Activated CD4-positive, CD25-positive, alpha-beta regulatory T cell treated with anti-CD3 and anti-CD28 coated beads, Interleukin-2, amount 50 U/mL, for 24 hours (primary cell): ENCODE measurements at places on chromosomes 4 and X.

GRCh38 chrX:135295238-135295943 lies 13.9 kb upstream of the ETDC start:
- peak; percentile 95 for ATAC-seq

DNA sequence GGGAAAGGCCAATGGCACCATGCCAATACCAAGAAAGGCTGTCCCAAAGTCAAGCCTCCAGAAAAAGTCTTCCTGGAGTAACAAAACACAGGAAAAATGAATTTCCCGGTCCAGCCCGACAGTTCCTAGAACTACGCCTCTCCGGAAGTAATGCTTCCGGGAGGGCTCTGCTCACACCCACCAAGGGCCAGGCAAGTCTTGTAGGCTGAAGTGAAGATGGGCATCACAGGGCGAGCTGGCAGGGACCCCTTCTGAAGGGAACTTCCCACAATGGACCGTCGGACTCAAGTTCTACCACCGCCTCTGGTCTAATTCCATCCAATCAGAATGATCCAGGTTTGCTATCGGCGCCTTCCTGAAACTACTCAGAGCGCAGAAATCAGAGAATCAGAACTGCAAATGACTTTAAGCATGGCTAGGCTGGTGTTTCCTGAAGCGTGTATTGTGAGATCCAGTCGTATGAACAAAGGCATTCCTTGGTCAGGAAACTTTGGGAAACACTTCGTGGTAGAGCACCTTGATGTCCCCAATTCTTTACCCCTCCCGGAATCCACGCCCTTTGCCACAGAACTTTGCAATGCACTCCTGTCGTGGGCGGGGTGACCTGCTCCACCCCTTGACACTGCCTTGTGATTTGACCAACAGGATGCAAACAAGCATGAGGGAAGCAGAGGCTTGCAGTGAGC lies 127.8 kb downstream of the BCOR start:
- ATAC-seq = no peak

DNA sequence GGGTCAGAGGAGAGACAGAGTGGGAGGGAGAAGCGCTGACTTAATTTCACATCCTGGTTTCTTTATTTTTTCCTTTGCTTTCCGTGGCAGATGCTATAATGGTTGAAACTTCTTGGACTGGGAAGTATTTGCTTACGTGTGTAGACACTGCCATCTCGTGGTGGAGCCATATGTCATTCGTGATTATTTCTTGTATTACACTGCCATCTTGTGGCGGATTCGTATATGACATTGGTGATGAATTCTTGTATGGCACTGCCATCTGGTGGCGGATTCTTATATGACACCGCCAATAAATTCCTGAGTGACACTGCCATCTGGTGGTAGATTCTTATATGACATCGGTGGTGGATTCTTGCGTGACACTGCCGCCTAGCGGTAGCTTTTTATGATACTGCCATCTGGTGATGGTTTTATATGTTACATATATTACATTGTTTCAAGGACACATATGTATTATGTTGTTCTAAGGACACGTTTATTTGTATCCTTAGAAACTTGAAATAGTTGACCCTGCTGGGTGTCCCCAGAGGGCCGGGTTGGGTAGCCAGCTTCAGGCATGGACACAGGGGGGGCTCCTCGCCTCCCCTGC lies 37.3 kb upstream of the CLCN4 start:
- ATAC-seq = peak; percentile 71

DNA sequence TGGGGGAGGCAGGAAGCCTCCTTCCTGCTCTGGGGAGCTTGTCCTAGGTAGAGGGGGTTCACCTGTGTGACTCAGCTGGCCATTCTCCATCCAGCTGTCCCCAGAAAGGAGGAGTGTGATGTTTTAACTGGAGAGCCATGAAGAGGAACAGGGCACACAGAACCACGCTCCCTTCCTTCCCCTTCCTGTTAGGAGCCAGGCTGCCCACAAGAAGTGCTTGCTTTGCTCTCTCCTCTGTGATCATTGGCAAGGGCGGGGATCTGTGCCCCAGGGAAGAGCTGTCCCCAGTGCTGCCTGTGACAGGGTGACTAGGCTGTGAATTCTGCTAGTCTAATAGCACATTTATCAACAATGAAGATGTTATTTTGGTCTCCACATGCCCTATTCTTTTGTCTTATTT lies 169.6 kb upstream of the GATB start:
- no peak for ATAC-seq

DNA sequence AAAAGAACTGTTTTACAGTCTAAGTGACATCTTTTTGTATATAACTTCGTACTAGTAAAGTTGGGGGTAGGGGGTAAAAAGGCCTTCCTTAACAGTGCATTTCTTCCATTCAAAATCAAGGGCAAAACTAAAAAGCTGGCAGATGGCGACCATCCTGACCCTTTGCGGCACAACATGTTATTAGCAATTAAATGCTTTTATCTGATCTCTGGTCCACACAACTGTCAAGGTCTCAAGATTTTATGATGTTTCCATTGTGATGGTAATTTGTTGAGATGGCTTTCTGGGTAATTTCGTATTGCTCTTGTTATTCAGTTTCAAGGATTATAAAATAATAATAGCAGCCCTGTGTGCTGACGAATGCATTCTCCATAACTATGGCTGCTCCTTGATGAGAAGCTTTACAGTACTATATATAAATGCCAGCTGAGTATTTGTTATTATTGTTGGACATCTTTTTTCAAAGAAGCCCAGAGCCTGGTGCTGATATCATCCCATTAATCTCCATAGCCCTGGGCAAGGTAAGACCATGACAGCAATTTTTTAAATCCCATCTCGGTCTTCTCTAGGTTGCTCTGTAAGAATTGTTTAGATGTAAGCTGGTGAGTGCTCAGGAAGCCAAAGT lies 89.5 kb downstream of the CBR4 start:
- ATAC-seq = no peak

- no peak for ATAC-seq
These were observed 55.2 kb downstream of the TRIML1 start for GRCh38 chr4:188194421-188194820.

- no peak for ATAC-seq
These were observed 1720.2 kb downstream of the PCDH7 start for GRCh38 chr4:32440391-32440790.

- ATAC-seq = no peak
These were observed 107.4 kb downstream of the CT47B1 start for GRCh38 chrX:120768254-120768653.

GRCh38 chr4:67019686-67020437 lies 525.4 kb downstream of the CENPC start:
- ATAC-seq = no peak

DNA sequence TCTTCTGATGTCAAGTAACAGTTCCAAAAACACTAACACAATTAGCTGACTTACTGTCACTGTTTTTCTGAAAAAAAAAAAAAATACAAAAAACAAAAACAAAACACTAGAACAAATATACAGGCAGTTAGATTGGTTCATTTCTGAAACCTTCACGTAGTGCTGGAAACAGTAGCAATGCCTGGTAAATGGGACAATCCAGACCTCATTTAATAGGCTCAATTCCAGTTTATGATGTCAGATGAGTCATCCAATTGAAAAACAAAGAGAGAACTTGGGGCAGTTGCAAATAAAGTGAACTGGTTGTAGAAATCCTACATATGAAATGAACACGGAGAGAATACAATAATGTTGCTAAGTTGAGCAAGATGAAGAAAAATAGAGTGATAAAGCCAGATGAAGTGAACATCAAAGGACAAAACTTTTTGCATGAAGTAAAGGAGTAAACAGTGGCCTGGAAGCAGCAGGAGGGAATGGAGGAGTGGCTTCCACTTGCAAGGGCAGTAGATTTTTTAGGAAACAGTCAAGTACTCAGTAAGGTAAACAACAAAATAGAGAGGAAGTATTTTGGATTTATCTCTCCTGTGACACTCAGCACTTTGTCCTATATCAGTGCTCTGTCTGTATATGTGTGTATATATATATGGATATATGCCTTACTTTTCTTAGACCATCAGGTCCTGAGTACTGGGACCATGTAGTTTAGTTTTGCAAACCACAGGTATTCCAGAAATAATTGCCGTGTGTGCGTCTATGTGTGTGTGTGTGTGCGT lies 39.3 kb upstream of the MAGEA10 start:
- no peak for ATAC-seq

GRCh38 chr4:111712093-111712677 lies 433.1 kb upstream of the FAM241A start:
- no peak for ATAC-seq

DNA sequence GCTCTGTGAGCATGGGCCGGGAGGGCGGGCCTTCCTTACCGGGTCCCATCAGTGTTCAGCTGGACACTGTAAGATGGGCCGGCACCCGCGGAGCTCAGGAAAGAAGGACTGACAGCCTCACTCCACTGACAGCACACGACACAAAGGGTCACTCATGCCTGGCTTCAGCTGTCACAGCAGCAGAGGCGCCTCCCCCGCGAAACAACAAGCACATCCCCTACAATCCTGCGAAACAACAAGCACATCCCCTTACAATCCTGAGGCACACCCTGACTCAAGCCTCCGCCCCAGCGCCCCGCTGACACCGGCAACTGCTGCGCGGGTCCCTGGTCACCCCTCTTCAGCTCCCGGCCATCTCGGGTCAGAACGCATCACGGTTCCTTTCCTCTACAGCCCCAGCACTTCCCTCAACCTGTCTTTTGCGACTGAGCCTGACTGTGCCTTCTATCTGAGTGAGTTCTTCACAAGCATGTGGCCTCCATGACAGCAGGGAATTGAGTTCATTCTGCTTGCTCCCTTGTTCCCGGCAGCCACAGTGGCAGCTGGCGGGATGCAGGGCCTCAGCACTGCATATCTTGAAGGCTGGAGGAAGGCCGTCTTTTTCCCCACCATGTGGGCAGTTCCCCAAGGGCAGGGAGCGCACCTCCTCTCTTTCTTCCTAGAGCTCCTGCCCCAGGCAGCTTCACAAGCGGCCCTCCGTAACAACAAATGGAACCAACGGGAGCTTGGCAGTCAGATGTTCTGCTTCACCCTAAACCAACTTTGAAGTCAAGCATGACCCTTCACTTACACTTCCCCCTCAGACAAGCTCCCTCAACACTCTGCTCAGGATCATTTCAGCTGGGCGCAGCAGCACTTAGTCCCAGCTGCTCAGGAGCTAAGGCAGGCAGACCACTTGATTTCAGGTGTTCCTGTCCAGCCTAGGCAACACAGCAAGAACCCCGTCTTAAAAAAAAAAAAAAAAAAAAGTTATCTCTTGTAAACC lies 39.6 kb downstream of the SCD5 start:
- no peak for ATAC-seq

DNA sequence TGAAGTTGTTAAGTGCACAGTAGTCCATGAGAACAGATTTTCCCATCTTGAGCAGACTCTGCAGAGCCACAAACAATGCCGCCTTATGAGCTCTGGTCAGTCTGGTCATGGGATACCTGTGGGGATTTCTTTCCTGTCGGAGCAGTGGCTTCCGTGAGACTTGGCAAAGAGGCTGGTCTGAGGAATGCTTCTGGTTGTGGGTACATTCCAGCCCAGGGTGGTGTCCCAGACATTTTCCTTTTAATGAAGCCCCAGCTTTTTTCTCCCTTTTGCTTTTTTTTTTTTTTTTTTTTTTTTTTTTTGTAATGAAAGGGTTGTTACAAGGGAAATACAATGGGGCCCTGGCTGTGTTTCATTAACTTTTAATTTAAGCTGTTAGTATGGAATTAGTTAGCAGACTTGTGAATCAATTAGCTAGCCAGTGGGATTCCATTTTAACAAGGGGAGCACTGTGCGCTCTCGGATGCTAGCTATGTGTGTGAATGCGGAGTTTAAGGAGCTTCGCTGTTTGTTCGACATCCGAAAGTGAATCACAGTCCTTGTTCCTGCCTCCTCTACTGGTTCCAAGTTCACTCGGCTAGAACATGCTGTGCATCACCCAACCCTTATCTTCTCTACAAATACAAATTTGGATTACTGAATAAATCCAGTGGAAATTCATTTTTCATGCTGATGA lies 225.1 kb downstream of the CBR4 start:
- ATAC-seq = no peak

GRCh38 chrX:19256986-19257385 lies 86.7 kb upstream of the PDHA1 start:
- ATAC-seq = no peak

- ATAC-seq = no peak
These were observed 18.0 kb downstream of the CCDC149 start for GRCh38 chr4:24894846-24895245.

DNA sequence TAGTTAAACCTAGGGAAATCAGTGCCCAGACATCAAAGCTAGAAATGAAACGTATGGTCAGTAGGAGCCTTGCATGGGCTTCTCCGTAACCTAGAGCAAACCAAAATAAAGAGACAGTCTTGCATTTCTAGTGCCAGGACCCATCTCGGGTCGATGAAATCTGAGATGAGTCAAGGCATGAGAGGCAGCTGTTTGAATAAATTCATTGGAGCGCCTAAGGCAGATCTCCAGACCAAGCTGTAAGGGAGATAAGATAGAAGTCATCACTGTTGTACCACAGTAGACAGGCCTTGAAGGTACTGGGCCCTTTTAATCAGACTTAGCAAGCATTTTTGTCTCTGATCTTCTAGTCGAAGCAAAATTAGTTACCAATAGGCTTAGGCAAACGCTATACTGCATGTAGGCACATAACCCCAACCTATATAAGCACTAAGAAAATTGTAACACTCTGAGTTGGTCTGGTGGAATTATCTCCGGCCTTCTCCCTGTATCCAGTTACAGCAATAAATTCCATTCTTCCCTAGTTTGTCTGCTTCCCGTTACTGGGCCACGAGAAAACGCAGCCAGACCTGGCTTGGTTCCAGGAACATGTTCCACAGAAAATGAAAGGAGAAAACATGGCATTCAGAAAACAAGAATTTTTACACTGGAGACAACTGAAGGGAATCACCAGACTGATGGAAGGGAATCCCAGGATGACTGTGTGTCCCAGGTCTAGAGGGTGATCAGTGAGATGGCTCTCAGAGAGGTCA lies 21.1 kb upstream of the PAPSS1 start:
- ATAC-seq = no peak

- no peak for ATAC-seq
These were observed 9.8 kb upstream of the ARX start for GRCh38 chrX:25025615-25026014.

DNA sequence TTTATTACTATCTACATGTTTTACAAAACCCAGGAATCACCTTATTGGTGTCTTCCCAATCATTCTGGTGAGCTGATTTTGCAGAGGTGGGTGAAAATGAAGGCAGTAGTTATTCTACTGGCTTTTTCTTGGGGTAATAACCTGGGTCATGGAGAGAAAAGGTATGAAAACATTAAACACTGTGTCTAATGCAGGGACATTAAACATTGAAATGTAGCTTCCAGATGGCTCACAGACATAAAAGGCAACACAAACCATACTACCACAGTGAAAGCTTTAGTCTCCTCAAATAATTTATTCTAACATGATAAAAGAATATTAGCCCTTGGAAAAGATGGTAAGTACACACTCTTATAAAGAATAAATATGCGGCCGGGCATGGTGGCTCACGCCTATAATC lies 8.0 kb downstream of the SETD7 start:
- no peak for ATAC-seq

GRCh38 chr4:118077767-118078105 lies 43.5 kb downstream of the NDST3 start:
- ATAC-seq = no peak

DNA sequence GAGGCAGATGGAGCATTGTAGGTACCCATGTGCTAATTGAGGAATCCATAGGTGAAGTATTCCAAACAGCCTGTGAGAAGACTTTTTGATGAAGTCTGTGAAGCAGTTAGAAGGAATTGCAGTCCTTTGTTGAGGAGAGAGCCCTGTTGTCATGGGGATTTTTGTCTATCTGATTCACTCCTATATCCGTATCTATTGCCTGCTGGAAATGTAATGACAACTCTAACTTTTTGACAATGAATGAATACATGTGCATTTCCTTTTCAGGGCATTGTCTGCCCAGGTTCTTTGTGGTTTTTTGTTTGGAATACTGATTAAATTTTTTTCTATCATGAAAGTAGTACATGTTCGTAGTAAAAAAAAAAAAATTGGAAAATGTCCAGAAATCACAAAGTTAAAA lies 31.1 kb downstream of the STK32B start:
- no peak for ATAC-seq
